ENCODE measurements at places on chromosomes 16 and 17.

DNA sequence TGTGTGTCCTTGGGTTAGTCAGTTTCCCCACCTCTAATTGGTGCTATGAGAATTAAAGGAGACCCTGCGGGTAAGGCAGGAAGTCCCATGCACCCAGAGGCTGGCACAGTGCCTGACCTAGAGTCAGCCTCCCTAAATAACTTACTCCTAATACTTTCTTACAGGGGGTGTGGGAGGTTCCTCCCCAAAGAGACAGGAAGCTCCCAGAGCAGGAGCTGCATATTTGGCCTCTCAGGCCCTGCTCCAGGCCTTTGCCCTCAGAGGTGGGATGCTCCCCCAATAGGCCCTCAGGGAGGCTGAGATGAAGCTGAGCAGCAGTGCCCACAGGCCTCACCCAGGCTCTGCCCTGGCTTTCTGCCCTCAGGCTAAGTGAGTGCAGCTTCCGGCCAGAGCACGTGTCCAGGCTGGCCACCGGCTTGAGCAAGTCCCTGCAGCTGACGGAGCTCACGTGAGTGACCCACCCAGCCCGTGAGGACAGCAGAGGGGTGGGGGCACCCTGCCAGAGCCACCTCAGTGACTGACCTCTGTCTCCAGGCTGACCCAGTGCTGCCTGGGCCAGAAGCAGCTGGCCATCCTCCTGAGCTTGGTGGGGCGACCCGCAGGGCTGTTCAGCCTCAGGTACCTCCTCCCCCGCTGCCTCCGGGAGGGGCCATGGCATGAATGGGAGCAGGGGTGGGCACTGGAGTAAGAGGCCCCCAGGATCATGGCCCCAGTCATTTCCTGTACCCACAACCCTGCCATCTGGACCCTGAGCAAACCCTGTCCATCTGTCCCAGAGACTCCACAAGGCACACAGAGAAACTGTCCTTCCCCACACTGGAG lies 31.1 kb upstream of the CPNE2 start:
- peak; percentile 70 for DNase-seq

DNA sequence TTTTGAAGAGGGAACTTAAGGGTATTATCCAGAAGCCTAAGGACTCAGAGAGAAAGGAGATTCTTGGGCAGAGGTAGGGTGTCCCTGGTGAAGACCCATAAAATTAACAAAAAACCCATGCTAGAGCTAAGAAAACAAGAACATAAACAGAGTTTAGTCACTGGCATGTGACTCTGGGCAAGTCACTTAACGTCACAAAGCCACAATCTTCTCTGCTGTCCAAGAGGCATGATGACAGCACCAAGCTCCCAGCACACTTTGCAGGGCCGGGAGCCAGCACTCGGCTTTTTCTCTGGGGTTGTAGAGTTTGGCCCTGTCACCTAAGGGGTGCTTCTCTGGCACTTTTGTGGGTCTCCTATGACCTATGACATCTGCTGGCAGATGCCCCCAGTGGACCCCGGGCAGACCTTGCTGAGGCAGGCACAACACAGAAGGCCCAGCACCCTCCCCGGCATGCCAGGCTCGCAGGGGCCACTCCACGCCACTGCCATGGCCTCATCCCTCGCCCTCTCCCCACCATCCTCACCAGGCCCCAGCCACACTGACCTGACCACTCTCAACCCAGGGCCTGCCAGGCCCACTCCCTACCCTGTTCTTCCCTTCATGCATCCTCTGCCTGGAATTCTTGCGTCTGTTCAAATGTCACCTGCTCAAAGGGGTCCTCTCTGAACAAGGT lies 69.8 kb downstream of the DYNLRB2 start:
- DNase-seq = no peak

DNA sequence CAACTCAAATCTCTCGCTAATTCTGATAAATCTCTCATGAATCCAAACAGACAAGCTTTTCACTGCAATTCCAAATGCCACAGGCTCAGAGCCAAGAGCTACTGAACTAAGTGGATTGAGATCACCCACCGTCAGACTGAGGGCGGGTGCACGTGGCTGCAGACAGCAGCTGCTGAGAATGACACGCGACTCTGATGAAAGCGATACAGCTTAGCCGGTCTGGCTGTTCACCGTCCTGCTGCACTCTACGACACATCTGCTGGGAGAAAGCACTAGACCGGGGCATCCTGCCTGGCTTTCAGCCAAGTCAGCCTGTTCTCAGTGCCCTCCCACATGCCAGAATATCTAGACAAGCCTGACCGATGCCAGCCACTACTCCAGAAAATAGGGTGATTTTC lies 42.6 kb downstream of the KLHDC4 start:
- no peak for DNase-seq

DNA sequence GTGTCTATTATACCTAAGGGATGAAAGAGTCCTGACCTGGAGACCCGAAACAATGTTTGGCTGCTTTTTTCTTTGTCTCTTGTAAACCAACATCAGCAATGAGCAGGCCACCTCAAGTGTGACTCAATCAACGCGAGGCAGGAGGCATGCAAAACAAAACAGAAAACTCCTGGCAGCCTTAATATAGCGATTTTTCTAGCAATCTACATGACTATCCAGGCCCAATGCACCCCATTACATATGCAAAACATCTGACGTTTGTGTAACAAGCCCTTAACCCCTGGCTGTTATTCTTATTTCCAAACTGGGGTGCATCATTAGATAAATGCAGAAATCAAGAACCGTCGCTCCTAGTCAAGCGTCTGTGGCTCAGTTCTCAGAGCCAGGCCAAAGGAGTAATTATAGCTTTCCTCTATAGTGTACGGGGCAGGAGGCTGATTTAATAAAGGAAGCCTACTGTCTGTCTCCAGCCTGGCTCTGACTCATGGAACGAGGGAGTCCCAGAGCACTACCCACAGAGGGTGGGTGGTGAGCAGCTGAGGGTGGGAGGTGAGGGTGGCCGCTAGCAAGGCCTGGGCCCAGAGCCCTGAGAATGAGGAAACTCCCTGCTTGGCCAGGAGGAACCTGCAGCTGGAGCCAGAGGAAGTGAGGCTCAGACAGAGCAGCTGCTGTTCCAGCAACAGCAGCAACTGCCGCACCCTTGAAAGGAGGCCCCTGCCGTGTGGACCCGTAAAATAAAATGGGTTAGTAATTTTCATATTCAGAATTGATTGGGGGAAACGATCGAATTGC lies 43.9 kb downstream of the CHD9 start:
- peak; percentile 91 for DNase-seq

DNA sequence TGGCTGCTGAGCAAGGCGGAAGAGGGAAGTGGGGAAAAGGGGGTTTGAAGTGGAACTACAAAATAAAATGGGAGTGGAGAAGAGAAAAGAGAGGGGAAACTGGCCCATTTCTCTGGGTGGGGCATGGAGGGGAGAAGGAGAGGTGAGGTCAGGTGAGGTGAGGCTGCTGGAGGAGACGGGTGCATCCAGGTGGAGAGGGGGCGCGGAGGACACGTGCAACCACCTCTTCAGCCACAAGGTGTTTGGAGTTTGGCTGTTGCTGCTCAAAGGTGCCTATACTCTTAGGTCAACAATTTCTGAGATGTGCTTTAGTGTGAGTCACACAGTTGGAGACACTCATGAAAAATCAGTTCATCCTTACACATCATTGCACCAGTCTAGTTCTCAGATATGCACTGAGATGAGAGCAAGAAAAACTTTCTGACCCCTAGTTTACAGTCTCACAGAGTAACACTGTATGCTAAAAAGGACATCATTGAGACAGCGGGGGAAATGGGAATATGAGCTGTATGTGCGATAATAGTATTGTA lies 4.8 kb downstream of the SLC6A4 start:
- no peak for DNase-seq

DNA sequence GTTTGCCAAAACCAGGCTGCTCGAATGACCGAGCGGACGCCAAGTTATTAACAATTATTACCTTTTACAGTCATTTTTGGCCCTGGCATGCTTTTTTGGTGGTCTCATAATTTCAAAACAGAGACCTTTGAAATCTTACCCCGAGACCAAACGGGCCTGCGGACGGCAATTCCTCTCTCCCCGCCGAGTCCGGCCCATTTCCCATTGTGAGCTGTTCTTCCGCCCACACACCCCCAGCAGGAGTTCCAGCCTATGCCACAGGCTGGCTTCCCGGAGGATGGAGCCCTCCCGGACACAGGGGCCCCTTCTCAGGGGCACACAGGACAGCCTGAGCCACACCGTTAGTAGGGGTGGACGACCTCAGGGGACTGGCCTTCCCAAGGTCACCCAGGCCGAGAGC lies 130.7 kb downstream of the C16orf95 start:
- DNase-seq = no peak

DNA sequence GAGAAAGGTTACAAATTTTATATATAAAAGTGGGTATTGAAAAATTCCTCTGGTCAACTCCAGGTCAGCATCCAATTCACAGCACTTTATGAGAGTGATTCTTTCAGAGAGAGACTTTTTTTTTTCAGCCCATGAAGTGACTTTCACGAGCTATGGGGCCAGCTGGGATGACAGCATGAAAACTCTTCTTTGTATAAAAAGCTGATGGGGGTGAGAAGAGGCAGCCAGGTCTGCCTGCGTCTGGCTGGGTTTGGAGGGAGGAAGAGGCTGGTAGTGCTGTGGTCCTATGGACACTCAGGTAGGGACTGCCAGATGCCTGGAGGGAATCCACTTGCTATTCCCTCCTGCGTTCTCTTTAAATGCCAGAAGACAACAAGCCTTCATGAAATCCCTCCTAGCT lies 250.6 kb downstream of the UTP18 start:
- DNase-seq = no peak

GRCh38 chr17:64788286-64789060 lies 126.4 kb upstream of the SMURF2 start:
- no peak for DNase-seq

DNA sequence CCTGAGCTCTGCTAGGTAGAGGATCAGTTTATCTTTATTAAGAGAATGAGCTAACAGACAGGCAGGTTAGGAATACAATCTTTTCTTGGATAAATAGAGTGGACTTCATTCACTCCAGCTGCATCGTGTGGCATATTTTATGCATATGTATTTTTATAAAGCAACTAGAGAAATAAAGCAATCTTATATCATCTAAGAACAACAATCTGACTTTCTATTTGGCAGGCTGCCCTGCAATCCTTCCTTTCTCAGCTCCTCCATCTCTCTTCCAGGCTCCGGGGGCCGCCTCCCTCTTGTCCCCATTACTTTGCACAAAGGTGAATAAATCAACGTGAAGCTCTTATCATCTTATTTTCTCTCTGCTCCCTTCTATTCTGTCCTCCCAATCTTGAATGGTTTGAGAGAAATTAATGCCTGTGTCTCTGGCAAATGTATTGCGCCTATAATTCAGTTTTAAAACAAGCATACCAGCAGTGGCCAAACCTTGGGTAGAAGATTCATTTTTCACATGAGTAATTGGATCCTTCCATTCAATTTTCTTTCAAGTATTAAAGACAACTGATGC lies 64.5 kb downstream of the HS3ST3A1 start:
- DNase-seq = no peak

- peak; percentile 52 for DNase-seq
Measured at GRCh38 chr17:48995974-48996721, 1.0 kb upstream of the IGF2BP1 start.

DNA sequence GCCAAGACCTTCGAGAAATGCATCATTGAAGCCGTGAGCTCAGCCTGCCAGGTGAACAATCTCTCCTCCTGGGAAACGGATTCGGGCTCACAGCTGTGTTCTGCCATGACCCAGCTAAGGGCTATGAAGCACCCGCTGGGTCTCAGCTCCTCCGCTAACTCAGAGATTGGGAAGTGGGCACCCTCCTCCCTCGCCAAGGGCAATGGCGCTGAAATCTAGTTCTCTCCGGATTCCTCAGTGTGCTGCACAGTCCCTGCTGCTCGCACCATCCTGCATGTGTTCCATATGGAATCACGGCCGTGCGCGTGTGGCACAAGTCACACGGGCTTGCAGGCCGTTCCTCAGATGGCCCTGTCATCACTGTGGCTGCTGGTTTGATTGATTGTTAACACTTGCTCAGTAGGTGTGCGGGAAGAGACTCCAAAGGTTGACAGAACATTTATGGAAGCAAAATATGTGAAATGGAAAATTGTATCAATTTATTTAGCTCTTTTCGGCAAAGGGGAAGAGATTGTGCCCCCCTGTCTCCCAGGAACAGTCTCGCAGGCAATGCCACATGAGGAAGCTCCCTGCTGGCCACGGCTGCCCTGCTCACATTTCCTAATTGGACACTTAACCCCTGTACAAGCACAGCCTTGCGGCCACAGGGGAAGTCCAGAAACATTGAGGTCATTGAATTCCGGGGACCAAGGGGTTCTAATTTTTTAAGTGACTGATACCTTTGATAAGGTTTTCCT lies 58.8 kb downstream of the RNF213 start:
- no peak for DNase-seq

- no peak for DNase-seq
Measured at GRCh38 chr17:60730273-60730672, 52.6 kb downstream of the BCAS3 start.

All from KBM-7 (cell line).